DMS 273 treated with DMSO at 0.1 percent for 48 hours (cell line): ENCODE measurements at places on chromosomes 5 and 9.

GRCh38 chr9:134647359-134648080 lies 5.9 kb downstream of the COL5A1 start:
- DNase-seq = no peak

GRCh38 chr5:96781031-96781971 lies 26.4 kb downstream of the ERAP1 start:
- no peak for DNase-seq

DNA sequence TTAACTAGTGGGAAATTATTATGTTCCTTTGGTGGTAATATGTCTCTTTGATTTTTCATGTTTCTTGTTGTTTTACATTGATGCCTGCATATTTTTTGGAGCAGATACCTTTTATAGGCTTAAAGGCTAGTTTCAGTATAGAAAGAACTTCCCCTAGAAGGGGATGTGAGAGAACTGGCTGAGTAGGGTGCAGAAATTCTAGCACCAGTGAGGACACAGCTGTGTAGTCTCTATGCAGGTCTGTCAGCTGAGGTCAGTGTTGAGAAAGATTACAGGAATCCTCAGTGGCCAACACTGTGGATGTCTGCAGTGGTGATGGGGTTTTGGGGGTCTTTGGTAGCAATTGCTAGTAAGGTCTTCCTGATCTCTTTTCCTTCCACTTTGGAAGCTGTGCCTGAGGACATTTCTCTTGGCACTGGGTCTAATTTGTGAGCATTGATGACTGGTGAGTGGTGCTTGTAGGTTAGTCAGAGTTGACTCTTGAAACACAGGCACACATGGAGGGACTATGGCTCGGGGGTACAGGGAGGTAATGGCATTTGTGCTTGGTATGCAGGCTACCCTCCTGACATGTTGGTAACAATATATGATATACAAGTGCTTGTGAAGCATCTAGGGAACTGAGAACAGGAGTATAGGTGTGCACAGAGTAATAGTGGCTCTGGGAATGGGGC lies 221.4 kb downstream of the SPATA31D1 start:
- DNase-seq = no peak

DNA sequence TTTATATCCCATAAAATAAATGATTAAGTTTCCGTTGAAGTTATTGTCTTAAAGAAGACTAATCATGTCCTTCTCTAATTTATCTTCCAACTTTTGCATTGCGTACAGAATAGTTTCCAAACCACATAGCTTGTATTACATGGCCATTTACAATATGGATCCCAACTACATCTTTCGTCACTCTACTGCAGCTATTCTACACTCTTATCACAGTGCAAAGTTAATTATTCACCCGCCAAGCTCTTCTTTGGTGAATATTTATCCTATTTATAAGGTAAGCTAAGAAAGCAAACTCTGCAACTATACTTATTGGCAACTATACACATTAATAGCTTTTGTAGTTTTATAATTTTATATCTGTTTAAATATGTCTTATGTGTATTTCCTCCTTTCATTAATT lies 75.9 kb upstream of the ADAMTS19 start:
- DNase-seq = no peak

DNA sequence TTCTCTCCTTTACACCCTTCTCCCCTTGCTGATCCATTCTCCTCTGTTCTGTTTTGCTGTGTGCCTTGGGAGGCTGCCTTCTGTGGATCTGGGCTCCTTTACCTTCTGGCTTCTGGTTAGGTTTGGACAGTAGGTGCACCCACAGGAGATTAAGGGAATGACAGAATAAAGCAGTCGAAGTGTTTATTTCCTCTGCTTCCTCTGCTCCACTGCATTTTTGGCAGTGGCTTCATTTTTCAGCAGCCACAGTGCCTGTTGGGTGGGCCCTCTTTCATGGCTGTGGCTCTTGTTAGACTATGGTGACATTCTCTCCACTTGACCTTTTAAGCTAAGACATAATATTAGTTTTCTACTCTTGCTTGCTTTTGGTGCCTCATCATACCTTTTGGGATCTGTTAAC lies 144.1 kb downstream of the CCDC171 start:
- DNase-seq = peak; percentile 8

- no peak for DNase-seq
Measured at GRCh38 chr5:127425868-127426267, 91.6 kb upstream of the PRRC1 start.

GRCh38 chr5:63629951-63630630 lies 332.2 kb downstream of the HTR1A start:
- DNase-seq = no peak

GRCh38 chr9:131197160-131197911 lies 72.0 kb downstream of the NUP214 start:
- DNase-seq = no peak

DNA sequence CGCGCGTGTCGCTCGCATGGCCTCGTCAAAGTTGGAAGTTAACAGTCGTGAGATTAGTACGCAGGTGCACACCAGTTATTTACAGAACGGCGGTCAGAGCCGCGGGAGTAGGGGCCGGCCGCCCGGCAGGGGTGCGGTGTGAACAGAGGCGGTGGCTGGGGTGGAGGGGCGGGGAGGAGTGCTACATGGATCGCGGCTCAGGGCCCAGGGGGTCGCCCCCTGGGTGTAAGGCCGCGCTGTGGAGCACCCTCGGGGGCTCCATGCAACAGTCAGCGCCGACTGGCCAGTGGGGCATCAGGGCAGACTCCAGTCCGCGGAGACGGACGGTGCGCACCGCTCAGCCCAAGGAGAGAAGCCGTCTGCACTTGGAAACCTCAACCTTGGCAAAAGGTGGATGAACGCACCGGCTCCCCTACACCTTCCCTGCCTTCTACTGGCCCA lies 60.3 kb downstream of the ZNF354C start:
- DNase-seq = no peak

DNA sequence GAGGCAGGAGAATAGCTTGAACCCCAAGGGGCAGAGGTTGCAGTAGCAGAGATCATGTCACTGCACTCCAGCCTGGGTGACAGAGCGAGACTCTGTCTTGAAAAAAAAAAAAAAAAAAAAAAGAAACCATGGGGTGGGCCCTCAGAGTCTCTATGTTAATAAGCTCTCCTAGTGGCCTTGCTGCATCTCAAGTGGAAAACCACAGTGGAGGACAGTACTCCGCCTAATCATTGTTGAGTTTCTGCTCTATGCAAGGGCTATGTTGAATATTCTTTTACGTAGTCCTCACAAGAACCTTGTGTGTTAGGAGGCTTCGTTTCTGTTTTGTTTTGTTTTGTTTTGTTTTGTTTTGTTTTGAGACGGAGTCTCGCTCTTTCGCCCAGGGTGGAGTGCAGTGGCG lies 48.9 kb downstream of the TJP2 start:
- DNase-seq = no peak

DNA sequence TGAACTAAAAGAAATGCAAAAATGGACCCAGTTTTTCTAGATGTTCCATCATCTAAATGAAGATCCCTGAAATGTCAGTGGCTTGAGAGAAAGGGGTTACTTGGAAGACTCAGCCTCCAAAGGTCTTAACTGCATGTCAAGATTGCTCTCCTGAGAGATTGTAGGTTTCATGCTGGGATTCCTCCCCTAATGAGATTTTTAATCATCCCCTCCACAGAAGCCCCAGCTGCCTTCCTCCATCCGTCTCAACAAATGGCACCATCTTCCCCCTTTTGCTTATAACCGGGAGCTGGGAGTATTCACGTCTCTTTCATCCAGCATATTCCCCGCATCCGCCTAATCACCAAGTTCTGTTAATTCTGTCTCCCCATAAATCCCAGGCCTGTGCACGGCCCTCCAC lies 104.5 kb downstream of the NSG2 start:
- no peak for DNase-seq

DNA sequence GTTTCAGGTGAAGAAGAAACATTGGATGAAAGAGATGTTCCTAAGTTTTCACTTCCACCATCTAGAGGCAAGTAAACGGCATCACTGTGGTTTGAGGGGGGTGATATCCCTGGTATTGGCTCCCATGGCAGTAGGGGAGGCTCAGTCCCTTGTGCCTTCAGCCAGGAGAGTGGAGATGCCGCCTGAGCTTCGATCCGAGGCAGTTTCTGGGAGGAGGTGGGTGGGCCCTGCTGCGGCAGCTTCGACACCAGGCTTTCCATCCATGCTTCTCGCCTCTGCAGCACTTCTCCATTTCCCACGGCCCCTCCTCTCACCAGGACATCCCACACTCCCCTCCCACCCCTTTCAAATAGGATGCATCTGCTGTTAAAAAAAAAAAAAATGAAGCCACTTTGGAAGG lies 258.3 kb downstream of the GADD45G start:
- DNase-seq = no peak

GRCh38 chr9:112065806-112066606 lies 109.1 kb downstream of the SUSD1 start:
- DNase-seq = no peak

GRCh38 chr9:14314929-14315874 lies 1.3 kb upstream of the NFIB start:
- peak; percentile 76 for DNase-seq

DNA sequence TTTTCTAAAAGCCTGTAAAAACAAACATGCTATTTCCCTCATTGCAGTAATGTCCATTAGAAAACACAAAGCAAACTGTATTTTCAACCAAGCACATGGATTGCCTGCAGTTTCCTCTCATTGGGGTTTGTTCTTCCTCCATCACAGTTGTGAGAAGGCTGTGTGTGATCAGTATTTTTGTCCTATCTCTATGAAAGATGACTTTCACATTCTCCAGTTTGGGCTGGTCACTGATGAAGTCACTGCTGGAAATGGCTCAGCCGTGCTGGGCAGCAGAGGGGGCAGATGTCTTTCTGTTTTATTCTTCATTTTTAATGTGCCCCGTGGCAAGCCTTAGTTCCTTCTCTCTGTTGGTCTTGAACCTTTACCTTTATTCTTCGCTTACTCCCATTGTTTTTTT lies 288.9 kb upstream of the MPDZ start:
- DNase-seq = no peak

- DNase-seq = peak; percentile 25
Measured at GRCh38 chr9:125558453-125559092, 148.4 kb downstream of the MAPKAP1 start.

GRCh38 chr9:385818-386398 lies 171.2 kb downstream of the DOCK8 start:
- DNase-seq = peak; percentile 32

GRCh38 chr5:109721741-109722140 lies 32.0 kb downstream of the MAN2A1 start:
- DNase-seq = no peak

- no peak for DNase-seq
Measured at GRCh38 chr5:131525805-131526204, 109.2 kb downstream of the RAPGEF6 start.

- no peak for DNase-seq
Measured at GRCh38 chr5:94329115-94329514, 289.3 kb downstream of the KIAA0825 start.

DNA sequence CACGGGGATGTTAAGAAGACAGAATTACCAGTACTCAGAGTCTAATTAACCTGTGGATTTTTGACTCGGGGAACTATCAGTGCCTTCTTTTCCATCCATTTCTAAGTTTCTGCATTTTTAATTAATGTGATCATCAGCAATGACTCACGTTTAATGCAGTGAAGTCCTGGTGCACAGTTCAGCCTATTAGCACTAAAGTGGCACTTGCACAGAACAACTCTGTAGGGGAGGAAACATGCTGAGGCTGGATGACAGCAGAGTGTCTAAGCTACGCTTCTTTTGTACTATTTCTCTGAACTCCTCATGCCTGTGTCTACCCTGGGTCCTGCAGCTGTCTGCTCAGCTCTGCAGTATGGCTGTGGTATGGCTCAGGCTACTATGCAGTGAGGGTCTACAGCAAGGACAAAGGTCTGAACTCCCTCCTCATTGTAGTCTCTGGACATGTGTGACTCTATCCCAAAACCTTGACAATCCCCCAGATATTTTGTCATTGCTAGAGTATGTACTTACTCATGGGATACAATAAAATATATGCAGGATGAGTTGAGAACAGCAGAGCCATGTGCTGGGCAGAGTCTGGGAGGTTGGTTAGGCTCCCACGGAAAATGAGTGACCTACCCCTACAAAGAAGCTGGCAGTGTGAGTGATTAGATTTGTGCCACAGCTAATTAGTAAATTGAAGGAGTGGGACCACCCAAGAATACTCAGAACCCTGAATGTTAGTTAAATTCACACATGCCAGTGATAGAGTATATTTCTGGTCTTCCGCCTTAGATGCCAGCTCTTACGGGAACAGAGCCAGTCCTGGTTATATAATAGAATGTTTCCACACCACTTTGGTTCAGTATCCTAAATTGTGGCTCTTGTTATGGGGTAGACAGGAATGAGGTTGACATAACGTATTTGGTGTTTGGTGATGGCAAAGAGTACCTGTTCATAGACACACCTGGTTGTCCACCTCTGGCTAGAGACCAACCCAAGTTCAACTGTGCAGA lies 148.0 kb downstream of the GHR start:
- DNase-seq = no peak

DNA sequence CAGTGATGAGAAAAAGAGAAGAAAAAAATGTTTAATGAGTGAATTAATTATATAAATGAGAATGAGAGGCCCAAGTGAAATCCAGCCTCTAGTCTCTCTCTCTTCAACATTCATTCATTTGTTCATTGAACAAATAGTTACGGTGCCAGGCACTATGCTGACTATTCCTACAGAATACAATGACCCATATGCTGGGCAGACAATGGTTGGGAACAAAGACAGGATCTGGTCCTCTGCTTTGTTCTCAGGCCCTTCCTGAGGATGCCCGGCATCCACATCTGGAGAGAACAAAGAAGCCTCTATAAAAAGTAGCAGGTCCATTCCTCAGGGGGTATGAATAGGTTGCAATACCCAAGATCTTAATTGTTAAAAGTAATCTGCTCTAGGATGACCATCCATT lies 6.9 kb downstream of the ADAM19 start:
- DNase-seq = no peak

DNA sequence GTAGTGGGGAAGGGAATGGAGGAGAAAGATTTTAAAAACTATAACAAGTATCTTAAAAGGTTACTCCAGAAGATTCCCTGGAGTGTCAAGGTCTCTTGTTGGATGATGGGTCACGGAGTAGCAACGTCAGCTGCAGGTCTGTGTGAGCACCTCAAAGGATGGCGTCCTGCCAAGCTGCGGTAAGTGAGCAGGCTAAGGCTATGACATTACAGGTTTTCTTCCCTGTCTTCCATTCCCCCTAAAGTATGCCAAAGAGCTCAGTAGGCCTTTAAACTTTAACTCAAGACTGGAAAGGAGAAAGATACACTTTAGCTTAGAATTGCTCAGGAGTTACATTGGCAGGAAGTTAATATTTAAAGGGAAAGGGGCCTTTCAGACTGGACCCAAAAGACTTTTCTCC lies 17.5 kb downstream of the SPOCK1 start:
- DNase-seq = no peak

- no peak for DNase-seq
Measured at GRCh38 chr5:149779124-149779465, 49.0 kb downstream of the PPARGC1B start.

DNA sequence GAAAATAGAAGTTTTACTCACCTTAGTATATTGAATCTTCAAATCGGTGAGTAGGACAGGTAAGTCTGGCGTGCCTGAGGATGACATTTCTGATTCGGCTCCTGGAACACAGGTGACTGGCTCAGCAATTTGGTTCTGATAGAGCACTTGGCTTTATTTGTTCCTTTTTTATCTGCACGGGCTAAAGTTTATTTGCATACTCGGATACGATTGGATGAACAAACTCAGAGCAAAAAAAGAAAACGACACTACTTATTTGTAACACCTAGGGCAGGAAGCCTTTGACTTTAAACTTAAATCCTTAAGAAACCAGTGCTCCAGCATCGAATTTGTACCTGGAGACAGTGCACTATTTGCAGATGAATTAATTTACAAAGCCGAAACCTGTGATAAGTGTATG lies at the start of gene ALDH1A1:
Gene ALDH1A1, minus strand, starts transcription at position 140 of the 400 bp plus-strand sequence. Its CDS starts 53 bp downstream, at position 87.
- no peak for DNase-seq

- DNase-seq = no peak
Measured at GRCh38 chr5:37211661-37212060, 37.5 kb downstream of the CPLANE1 start.
